ENCODE measurements at places on chromosomes 13 and 19.

GRCh38 chr19:12880551-12881171 is 588 bp downstream of the DNASE2 start:
- DNase-seq = no peak

- DNase-seq = no peak
Measured at GRCh38 chr13:19048381-19048780, 133.2 kb downstream of the TUBA3C start.

DNA sequence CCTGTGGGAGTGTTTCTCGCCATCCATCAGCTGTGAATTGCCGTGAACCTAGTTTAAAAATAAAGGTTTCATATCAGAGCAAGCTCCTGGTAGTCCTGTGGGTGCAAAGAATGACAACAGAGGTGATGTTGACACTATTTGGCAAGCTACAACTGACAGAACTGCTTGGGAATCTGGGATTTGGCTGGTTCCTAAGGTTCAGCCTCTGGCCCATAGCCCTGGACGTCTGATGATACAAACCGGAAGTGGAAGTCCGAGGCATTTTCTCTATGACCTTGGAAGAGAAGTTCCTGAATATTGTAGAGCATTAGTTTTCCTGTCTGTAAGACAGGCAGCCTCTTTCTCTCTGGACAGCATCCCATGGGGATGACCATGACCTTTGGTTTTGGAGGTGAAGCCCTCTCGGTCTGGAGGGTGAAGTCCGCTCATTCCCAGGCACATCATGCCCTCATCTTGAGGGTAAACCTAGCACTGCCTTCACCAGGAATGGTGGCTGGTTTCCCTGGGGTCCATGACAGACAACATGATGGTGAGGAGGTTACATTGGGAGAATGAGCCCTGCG is 29.1 kb downstream of the GATAD2A start:
- DNase-seq = peak; percentile 32

- DNase-seq = no peak
Measured at GRCh38 chr13:113929628-113930615, 44.0 kb downstream of the C13orf46 start.

DNA sequence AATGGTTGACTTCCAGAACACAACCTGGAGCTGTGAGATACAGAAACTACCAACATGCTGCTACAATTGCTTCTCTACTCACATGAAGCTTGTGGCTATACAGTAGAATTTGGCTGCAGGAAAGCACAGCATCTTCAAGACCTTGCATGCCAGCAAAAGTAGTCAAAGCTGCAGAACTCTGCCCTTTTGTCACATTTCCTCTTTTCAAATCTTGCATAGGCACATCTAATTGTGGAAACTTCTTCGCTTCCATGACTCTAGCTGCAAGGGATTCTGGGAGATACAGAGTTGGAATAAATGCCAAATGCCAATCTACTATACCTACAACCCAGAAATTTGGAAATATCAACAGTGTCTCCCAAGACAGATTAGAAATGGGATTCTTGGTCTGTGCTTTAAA is 462.2 kb downstream of the FOXO1 start:
- DNase-seq = no peak

GRCh38 chr19:7953060-7953459 is 9.6 kb upstream of the TIMM44 start:
- peak; percentile 14 for DNase-seq

All from kidney capillary endothelial cell (primary cell).